SJCRH30 (cell line): ENCODE measurements at places on chromosomes 3 and 15. TPM values are rescaled to one million over a fixed set of nuclear protein-coding genes. Genes with fewer than 3 reads are reported as not detected.

DNA sequence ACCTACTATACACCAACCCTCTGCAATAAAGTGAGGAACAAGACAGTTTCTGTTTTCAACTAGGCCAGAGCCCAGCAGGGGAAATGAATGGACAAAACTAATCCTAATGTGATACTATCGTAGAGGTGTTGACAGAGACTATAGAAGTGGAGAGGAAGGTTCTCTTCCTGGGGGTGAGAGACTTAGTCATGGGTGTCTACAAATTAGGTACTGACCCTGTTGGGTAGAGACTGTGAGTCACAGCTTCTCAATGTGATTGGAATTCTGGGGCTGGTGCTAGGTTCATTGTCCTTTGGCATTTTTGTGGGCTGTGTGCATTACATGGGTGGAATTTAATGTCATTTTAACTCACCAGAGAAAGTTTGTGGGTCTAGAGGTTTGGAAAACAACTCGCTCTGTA, 79.3 kb downstream of the ADAMTSL3 start:
- peak; percentile 96 for DNase-seq

GRCh38 chr3:170585937-170586310, at the start of gene SLC7A14:
SLC7A14 (minus strand) TSS chr3:170586075; CDS start chr3:170526936, 59,139 bp downstream.
- DNase-seq, result no peak

DNA sequence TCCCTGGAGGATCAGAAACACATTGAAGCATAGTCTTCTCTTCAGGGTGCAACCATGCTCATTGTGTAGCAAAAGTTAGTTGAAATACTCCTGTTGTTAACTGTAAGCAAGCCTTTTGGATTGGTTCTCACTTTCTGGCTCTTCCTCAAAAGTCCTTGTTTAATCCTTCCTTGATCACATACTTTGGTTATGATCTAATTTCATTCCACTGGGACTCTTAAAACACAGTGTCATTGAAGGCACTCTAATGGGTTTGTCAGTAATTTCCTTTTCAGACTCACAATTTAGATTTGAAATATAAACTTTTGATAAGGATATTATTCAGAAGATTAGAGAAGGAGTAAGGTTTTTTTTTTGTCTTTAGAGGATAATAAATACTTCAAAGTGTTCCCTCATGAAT, 451.7 kb upstream of the SGO1 start:
- DNase-seq, result no peak

DNA sequence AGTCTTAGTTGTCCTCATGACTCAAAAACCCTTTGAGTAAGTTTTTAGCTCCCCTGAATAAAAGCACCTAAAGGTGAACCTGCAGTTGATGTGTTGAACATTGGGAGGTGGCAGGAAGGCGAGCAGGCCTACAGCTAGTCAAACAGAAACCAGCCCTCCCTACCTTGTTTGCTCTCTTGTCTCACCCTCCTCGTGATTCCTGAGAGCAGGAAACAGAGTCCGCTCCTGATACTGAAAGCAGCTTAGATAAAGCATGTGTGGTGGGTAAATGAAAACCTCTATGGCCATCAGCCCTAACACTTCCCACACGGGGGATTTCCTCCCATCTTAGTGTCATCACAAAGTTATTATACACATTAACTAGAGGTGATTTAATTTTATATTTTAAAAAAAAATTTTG, 21.8 kb upstream of the CLDN18 start:
- DNase-seq, result no peak

DNA sequence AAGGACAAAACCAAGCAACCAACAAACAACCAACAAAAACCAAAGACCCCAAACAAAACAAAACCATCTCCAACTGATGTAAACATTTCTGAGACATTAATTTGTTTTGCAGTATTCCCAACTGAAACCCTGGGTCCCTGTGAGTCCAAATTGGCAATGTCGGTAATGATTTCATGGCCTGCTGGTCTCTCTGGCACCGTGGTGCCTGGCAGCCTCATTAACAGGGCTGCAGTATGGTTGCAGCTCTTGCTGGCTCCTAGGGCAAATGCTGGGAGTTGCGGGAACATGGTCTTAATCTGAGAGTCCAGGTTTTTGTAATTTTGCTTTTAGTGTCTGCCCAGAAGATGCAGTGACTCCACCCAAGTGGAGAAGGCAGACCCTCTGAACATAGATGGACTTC, 128.3 kb downstream of the SV2B start:
- no peak for DNase-seq

DNA sequence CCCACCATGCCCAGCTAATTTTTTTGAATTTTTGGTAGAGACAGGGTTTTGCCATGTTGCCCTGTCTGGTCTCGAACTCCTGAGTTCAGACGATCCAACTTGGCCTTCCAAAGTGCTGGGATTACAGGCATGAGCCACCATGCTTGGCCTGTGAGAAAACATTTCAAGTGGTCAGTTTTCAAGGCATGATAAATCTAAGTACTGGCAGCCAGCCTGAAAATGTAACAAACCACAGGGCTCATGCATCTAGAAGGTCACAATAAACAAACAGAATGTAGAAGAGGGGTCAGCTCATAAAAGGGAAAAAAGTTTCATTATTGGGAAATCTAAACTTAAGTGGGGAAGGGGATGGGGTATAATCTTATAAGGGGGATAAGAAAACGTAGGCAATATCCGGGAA, 39.9 kb downstream of the PPCDC start:
- no peak for DNase-seq

DNA sequence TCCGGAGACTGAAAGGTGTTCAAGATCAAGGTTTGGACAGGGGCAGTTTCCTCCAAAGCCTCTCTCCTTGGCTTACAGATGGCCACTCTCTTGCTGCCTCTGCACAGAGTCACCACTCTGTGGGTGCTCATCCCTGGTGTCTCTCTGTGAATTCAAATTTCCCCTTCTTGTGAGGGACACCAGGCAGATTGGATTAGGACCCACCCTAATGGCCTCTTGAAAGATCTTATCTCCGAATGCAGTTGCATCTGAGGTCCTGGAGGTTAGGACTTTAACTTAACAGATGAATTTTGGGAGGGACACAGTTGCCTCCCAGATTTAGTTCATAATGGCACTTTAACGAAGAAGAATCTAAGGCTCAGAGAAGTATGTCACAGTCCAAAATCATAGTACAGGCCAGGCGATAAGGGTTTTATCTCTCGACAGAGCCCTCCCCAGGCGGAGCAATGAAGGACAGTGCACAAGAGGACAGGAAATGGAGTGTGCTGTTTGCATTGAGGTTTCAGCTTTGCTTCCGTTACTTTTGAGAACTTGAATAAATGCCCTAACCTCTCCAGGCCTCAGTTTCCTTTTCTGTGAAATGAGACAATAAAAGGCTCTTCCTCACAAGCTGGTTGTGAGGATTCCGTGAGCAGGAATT, 38.9 kb upstream of the KIF23 start:
- DNase-seq, result no peak

GRCh38 chr3:107506458-107506857, 16.3 kb upstream of the BBX start:
- no peak for DNase-seq

DNA sequence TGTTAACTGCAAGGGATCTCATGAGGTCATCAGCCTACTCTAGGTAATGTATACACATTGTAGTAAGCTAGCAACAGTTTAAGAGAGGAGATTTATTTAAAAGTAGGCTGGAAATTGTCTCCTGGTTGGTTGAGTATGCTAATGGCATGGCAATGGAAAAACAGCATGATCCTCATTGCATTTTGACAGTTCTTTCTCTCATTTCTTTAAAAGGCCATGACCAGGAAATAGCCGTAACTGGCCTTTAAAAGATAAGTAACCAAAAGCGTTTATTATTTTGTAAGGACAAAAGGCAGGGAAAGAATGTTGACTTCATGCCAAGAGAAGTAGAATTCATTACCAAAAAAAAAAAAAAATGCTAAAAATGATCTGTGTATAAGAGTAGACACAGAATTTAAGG, 310.3 kb downstream of the FGF12 start:
- no peak for DNase-seq

GRCh38 chr3:107514453-107514852, 8.3 kb upstream of the BBX start:
- DNase-seq, result no peak

GRCh38 chr3:75059120-75059519, 444.7 kb upstream of the CNTN3 start:
- DNase-seq, result no peak

DNA sequence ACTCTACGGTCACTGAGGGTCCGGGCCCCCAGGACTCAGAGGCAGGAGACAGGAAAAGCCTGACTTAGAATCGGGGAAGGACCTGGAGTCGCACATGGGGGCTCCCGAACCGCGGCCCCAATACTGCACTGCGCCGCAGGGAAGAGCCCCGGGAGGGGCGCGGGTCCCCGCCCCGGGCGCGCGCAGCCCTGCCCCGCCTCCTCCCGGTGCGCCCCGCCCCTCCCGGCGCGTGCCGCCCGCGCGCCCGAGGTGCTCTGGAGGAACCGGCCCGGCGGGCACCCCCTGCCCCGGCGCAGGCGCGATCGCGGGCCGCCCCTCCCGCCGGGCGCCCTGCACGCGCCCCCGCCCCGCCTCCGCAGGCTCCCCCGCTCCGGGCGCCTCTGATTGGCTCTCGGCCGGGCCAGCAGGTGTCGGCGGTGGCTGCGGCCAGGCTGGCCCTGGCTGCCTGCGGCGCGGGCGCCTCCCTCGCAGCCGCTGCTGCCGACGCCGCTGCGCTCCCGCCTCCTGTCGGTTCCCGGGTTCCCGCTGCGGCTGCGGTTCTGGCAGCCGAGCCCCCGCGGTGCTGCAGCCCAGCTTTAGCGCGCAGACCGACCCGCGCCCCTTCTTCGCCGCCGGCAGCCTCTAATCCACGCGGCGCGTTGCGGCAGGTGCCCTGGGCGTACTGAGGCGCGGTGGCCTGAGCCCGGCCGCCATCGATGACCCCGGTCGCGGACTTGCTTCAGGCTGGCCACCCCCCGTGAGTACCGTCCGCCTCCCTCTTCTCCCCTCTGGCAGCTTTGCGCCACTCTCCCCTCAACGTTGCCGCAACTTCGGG, at the start of gene MYRIP:
Gene MYRIP (plus strand): TSS at position 429 of the 814 bp plus-strand sequence. CDS start 91,208 bp downstream, outside the sequence.
- no peak for DNase-seq

DNA sequence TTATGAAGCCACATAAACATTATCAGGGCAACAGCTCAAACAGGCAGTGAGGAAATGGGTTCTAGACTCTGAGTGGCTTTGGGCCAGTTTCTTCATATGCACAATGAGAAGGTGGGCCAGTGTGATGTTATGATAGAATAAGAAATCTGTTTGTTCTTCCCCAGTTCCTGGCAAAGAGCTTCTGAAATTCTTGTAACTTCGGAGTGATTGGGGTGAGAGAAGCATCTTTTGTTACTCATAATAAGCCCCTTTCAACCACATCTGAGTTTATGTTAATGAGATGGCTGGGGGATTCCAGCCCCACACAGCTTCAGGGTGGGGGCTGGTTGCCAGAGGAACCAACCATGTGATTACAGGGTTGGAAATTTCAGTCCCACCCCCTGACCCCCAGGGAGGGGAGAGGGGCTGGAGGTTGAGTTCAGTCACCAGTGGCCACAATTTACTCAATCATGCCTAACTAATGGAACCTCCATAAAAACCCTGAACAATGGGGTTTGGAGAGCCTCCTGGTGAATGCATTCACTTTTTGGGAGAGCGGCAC, 57.0 kb upstream of the FRMD4B start:
- no peak for DNase-seq

DNA sequence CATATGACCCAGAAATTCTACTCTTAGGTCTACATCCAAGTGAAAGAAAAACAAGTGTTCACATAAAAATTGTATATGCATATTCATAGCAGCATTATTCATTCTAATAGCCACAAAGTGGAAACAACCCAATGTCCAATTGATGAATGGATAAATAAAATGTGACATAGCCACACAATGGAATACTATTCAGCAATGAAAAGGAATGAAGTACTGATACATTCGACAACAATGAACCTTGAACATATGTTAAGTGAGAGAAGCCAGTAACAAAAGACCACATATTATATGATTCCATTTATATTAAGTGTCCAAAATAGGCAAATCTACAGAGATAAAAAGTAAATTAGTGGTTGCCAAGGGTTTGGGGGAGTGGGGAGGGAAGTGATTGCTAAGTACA, 70.2 kb upstream of the ACTC1 start:
- DNase-seq, result no peak

DNA sequence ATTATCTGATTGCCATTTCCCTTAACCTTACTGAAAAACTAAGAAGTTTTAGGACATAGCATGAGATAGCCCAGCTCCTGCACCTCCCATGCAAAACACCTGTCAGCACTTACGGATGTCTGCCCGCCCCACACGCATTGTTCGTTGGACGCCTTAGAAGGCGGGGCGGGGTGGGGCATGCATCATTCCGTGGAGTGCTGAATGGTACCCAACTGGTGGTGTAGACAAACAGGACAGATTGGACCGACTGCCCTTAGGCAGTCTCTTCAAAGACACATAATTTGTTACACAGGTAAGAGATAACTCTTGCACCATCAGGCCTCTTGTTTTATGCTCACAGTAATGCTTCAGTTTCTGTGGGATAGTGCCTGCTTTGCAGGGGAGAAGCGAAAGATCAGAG, 93.8 kb downstream of the SMAD6 start:
- DNase-seq, result no peak

- DNase-seq, result no peak
Observed at GRCh38 chr3:38154033-38154494, 11.3 kb upstream of the OXSR1 start.

DNA sequence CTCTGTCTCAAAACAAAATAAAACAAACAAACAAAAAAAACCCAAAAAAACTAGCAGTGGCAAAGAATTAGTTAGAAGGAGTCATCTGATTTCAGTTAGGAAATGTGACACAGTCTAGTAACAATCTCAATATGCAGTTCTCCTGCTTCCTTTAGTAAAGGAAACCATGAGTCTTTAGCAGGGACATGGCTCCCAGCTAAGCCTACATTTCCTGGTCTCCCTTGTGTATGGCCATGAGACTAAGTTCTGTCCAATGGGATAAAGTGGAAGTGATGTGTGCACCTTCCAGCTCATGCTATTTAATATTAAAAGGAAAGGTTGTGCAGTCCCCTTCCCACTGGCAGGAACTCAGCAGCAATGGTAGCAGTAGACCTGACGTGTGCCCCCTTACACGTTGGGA, 74.6 kb downstream of the GREM1 start:
- no peak for DNase-seq

DNA sequence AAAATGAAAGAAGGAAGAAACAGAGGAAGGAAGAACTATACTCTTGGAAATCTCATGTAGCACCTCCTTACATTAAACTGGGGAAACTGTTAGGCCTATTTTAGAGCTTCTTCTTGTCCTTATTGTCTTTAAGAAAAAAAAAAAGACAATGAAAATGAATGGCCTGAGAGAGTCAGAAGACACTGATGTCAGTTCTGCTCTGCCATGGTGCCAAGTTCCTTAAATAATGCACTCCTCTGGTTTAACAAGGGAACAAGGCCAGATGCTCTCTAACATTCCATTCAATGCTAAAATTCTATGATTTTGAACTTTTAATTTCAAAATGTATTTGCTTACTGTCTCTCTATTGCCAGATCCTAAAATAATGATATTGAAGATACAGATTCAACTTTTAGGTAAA, 4.4 kb upstream of the MBNL1 start:
- no peak for DNase-seq

- no peak for DNase-seq
Observed at GRCh38 chr3:8988791-8989558, 25.7 kb upstream of the RAD18 start.

GRCh38 chr3:1048558-1048957, 44.3 kb upstream of the CNTN6 start:
- no peak for DNase-seq

CCDC39 gene
- not detected in 2 replicates for total RNA-seq

POMGNT2 gene
- total RNA-seq, result 1.3 and 1.8 TPM in 2 replicates

GP5 gene
- not detected in 2 replicates for total RNA-seq

SLC9C1 gene
- total RNA-seq, result not detected in 2 replicates

ISLR gene
- 19.8 and 27.7 TPM in 2 replicates for total RNA-seq

ACP3 gene
- not detected in 2 replicates for total RNA-seq

CORO2B gene
- total RNA-seq, result not detected in 2 replicates

NOX5 gene
- not detected in 2 replicates for total RNA-seq
